ENCODE measurements at places on chromosomes 1 and 21.

GRCh38 chr1:226990133-226990716 lies 50.1 kb downstream of the COQ8A start:
- DNase-seq = no peak

DNA sequence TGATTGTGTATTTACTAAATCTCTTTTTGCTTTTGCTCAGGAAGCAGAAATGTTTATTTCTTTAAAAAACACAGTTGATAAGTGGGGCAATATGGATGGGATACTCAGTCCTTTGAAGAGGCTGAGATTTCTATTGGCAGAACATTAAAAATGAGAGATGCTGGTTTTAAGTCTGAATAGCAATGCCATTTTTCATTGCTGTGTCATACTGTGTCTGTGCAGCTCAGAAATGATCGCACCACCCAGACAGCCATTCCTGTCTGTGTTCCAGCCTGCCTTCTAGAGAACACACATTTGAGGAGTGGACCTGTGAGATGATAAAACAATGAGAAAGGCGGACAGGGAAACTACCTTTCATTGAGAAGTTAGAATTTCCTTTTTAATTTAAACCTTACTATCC lies 231.2 kb upstream of the USP24 start:
- no peak for DNase-seq

DNA sequence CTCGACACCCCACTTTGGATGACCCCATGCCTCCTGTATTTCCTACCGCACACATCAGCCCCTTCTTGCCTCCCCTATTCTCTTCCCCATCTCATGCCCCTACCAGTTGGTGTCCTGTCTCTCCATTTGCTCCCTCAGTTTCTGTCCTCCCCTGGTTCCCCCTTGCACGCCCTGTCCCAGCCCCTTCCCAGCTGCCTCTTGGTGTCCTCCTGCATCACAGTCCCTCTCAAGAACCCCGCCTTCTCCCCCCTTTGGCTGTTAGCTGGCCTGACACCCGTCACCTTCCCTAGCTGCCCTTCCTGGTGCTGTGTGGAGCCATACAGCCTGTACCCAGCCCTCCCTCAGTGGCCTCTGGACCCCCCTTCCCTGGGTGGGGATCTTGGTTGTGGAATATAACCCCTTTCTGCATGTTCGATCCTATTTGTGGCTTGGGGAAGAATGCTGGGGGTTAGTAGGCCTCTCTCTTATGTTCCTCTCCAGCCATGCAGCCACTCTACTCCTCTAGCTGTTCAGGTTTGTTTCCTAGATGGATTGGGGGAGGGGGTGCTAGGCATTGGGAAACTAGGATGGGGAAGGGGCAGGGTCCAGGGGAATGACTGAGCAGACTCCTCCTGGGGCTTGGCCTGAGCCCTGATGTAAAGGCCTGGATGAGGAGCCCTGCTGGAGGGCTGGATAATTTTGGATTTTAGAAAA lies 41.4 kb upstream of the NFASC start:
- DNase-seq = no peak

GRCh38 chr21:33618407-33618806 lies 23.1 kb downstream of the CRYZL1 start:
- DNase-seq = no peak

DNA sequence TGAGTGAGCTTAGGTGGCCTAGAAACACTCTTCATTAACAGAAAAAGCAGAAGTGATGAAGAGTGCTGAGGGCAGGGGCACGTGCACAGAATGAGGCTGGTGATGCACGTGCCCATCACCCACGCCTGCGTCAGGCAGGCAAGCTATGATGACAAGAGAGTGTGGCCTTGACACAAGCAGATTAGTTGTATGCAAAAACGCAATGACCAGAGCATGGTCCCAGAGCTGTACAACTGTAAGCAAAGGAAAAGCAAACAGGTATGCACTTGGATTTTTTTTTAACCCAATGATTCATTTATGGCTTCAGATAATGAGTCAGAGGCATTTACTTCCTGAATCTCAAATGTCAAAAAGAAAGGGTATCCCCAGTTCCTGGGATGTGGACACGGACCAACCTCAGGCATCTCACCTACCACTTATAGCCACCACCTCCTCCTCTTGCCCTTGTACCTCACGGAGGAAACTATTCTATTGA lies 9.1 kb upstream of the TMEM61 start:
- DNase-seq = peak; percentile 93

GRCh38 chr1:213183036-213183672 lies 132.1 kb downstream of the RPS6KC1 start:
- DNase-seq = peak; percentile 6

DNA sequence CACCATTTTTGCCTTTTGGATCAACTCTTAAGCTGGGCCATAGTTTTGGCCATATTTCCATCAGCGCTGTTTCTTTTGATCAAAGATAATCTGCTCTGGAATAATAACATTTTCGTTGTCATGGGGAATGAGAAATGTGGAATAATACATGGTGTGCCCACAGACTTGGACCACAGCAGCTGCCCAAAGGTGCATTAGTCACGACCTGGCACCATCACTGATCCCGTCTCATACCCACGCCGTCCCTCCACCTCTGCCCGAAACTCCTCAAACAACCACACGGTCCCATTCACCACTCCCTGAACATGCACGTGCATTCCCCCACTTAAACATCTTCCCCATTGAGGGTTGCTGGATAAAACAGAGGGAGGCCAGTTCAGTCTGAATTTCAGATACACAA lies 76.9 kb downstream of the SLC66A1 start:
- DNase-seq = no peak

GRCh38 chr1:52739699-52740467 lies 13.6 kb downstream of the ZYG11B start:
- no peak for DNase-seq

- DNase-seq = no peak
Measured at GRCh38 chr1:88035578-88035977, 648.5 kb upstream of the PKN2 start.

- DNase-seq = no peak
Measured at GRCh38 chr1:19460535-19461219, 24.7 kb downstream of the CAPZB start.

- no peak for DNase-seq
Measured at GRCh38 chr1:23524716-23525401, 6.2 kb downstream of the E2F2 start.

DNA sequence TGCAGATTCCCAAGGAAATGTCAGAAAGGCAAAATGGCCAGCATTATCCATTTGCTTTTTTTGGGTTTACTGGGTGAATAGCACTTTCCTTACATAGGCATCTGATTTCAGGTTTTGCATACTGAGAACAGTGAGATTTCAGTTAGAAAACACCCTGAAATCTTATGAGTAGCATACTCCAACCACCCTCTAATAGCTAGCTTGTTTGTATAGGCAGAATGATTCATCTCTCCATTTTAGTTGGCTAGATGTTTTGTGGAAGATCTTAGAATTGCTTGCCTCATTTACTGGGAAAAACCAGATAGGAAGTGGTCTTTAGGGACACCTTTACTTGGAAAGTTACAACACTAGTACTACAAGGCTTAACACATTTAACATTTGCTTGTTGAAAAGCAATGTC lies 10.4 kb downstream of the KYAT3 start:
- DNase-seq = peak; percentile 49

- DNase-seq = no peak
Measured at GRCh38 chr1:14598498-14599182, at the start of gene KAZN. KAZN (plus strand) TSS chr1:14598685.

- no peak for DNase-seq
Measured at GRCh38 chr1:230816018-230816417, 52.3 kb downstream of the C1orf198 start.

- DNase-seq = no peak
Measured at GRCh38 chr1:212625781-212626450, 17.4 kb downstream of the ATF3 start.

DNA sequence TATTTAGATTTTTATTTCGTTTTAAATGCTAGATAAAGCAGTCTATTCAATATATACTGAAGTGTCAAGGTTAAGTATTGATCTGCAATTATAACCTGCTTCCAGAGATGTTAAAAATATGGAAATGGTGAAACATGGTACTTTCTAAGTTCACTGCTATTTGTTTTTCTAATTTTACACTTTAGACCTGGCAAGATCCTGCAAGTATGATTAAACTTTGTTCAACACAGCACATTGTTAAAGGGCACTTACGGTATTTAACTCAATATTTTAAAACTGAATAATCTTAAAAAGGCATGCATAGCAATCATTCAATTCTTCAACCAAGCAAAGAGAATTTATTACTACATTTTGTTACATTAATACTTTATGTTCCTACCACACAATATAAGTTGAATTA lies 35.7 kb upstream of the ZZZ3 start:
- DNase-seq = no peak

- peak; percentile 99 for DNase-seq
Measured at GRCh38 chr1:214525535-214526019, 25.8 kb downstream of the PTPN14 start.

- no peak for DNase-seq
Measured at GRCh38 chr1:31866450-31867032, 50.7 kb upstream of the SPOCD1 start.

GRCh38 chr1:208247696-208248095 lies 3.5 kb upstream of the PLXNA2 start:
- no peak for DNase-seq

DNA sequence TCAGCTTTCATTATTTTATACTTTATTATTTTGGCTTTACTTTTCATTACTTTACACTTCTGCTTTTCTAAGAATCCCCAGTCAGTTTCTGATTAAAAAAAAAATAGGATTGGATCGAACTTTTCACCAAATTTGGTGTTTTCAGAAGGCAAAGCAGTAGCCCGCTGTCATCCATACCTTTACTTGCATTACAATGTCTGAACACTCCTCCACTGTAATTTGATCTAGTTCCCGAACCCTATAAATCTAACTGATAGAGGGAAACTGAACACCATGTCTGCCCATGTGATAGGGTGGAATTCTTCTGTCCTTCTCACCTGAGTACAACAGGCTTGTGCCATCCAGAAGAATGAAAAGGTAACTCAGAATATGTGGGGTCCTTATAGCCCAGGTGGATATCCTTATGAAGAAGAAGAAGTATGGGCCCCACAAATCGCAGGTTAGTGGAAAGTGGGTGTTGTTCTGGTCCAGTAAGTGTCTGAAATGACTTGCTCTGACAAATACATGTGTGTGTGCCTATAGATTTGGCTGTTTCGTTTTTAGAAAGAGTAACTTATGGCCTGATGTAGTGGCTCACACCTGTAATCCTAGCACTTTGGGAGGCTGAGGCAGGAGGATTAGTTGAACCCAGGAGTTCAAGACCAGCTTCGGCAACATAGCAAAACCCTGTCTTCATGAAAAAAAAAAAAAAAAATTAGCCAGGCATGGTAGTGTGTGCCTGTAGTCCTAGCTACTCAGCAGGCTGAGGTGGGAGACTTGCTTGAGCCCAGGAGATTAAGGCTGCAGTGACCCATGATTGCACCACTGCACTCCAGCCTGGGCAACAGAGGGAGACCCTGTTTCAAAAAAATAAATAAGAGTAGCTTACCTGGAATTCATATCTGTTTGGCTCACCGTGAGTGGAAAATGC lies 26.6 kb upstream of the CDC14A start:
- DNase-seq = no peak

- peak; percentile 71 for DNase-seq
Measured at GRCh38 chr1:20753589-20753988, 21.1 kb upstream of the SH2D5 start.

- no peak for DNase-seq
Measured at GRCh38 chr1:160859166-160859565, 3.5 kb downstream of the CD244 start.

- peak; percentile 80 for DNase-seq
Measured at GRCh38 chr1:228087771-228088251, 5.3 kb downstream of the ARF1 start.

DNA sequence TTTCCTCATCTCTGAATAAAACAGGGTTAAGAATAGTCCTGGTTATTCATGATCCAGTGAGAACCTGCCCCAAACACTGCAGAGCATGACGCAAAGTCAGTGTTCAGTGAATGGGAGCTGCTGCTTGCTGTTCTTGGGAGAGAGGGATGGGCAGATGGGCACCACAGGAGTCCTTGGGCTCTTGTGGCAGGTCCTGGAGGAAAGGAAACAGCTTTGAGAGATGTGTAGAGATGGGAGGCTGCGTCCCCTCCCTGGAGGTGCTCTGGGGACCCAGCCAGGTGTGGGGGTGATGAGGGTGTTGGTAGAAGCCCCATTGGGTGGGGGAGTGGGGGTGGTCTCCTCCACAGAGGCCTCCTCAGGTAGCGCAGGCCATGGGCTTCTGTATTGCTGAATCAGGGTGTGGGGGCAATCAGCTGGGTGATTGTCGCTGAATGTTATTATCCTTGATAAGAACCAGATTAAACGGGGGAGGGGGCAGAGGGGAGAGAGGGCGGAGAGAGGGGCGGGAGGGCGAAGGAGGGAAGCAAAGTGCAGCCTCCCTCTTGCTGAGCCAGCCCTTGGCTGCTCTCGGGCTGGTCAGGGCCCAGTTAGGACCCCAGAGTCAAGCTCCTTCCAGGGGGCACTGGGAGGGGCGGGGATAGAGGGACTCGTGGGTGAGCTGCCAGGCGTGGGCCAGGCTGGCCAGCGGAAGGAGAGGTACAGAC lies 22.9 kb upstream of the CASZ1 start:
- DNase-seq = no peak

DNA sequence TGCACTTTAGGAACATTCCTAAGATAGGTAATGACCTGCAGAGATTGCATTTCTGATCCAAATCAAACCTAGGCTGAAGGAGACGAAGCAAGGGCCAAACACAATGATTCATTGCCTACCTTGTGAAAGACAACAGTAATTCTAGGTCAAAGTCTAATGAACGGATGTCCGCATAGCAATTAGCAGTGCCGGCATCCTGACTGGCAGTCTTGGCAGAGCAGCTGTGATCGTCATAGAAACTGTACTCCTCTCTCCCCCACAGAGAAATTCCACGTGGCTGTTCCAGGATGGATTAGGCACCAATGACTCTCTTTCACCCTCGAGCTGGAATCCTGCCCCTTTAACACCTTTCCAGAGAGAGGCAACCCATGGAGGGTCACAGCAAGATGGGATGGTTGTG lies 28.9 kb upstream of the VAV3 start:
- peak; percentile 88 for DNase-seq

DNA sequence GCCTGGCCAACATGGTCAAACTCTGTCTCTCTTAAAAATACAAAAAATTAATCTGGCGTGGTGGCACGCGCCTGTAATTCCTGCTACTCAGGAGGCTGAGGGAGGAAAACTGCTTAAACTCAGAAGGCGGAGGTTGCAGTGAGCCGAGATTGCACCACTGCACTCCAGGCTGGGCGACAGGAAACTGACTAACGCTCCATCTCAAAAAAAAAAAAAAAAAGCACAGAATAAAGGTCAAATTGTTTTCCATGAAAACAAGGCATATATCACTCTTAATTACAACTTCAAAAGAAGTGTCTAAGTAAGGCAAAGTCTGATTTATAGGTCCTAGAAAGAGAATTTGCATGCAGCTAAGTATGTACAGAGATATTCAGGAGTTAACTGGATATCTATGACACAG lies 25.6 kb downstream of the EYA3 start:
- DNase-seq = peak; percentile 45

GRCh38 chr1:193338194-193338593 lies 151.8 kb upstream of the B3GALT2 start:
- DNase-seq = no peak

DNA sequence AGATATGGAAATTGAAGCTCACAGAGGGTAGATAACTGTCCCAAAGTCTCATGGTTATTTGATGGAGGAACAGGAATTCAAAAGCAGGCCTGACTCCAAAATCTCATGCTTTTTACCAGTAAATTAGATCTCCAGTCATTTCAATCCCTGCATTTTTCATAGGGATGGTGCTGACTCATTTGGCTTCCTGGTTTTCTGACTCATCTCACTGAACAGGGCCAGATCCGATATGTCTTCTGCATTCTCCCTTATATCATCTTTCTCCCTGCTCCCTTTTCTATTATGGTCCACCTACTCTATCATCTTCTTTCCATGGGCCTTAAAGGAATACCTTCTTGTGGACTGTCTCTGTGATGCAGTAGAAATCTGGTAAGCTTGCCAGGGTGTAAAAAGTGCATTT lies 187.2 kb downstream of the FGGY start:
- peak; percentile 79 for DNase-seq
